Aorta (tissue), 5 donors: ENCODE measurements at places on chromosomes 1 and 21.
A peak's percentile ranks its signal among the peaks of the same experiment; 100 is the strongest.

DNA sequence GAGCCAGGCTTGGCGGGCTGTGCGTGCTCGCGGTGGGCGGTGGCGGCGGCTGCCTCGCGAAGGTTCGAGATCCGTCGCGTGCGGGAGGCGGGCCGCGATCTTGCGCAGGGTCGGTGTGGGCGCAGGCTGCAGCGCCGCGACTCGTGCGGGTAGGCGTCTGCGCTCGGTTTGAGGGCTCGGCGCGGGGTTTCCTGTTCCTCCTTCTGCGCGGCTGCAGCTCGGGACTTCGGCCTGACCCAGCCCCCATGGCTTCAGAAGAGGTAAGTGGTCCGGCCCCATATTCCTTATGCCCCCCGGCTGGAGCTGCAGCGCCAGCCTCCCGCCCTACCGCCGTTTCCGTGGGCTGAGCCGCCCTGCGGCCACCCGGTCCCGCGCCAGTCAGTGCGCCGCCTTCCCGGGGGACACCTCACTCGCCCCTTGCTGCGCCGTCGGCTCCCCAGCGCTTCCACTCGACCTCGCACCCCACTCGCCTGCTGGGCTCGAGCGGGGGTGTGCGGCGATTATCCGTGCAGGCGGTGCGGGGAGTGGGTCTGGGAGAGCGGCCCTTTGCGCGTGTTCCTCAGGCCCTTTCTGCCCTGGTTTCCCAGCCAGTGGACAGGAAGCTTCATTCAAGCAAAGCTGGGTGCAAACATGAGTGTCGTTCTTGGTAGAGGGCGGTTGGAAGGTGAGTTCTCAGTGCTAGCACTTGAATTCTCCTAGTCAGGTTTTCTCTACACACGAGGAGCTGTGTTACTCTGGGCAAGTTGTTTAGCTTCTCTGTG lies at the start of gene CACYBP:
CACYBP (plus strand) TSS at position 12 of the 761 bp plus-strand sequence; CDS start at position 246, 234 bp downstream.
- DNase-seq, result no peak

GRCh38 chr1:233614743-233615521 lies 1.0 kb downstream of the KCNK1 start:
- no peak for DNase-seq

DNA sequence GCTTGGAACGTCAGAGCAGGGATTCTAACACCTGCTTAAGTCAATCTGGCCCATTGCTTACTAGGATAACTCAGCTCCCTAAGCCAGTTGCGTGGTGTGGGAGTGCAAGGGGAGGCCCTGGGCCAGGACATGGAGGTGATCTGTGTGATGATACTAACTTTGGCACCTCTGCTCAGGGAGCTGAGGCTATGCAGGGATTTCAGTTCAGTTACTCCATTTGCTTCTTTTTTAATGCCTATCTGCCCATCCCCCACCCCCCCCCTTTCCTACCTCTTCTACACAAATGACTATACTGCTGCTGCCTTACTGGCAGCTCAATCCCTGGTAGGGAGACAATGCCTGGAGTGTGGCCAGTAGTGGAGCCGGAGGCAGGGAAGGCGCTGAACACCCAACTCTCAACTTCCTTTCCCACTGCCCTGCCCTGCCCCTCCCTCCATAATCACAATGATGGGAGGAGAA lies 19.5 kb downstream of the INKA2 start:
- no peak for DNase-seq

DNA sequence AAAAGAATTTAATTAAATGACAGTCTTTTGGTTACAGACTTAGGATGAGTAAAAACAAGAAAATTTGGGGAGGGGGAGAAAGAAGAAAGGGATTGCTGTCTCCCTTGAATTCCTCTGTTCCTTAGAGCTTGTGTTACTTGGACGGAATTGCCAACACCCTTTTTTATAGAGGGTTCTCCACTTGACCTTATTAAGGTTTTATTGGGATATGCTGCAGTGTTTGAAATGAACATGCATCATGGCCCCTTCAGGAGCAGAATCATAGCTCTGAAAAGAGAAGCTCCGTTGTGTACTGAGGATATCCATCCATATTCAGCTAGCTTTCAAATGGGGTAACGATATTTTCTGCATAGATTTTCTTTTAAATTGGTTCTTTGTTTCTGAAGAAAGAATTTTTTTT lies 48.2 kb upstream of the DNASE2B start:
- no peak for DNase-seq

GRCh38 chr21:42238185-42238934 lies 19.4 kb downstream of the ABCG1 start:
- DNase-seq, result peak; percentile 25

- DNase-seq, result no peak
Measured at GRCh38 chr1:110043016-110043415, 8.6 kb downstream of the STRIP1 start.

- no peak for DNase-seq
Measured at GRCh38 chr21:43012596-43012995, 38.2 kb downstream of the PKNOX1 start.

- peak; percentile 84 for DNase-seq
Measured at GRCh38 chr1:30757352-30758120, at the start of gene LAPTM5. TSS of gene LAPTM5 (minus strand) at chr1:30757774. CDS start at chr1:30757745, 29 bp downstream.

- DNase-seq, result no peak
Measured at GRCh38 chr1:89527750-89528381, 3.2 kb downstream of the LRRC8B start.

- DNase-seq, result no peak
Measured at GRCh38 chr21:20800106-20800505, 198.1 kb upstream of the NCAM2 start.

GRCh38 chr1:211648336-211648735 lies 27.1 kb downstream of the NEK2 start:
- no peak for DNase-seq

DNA sequence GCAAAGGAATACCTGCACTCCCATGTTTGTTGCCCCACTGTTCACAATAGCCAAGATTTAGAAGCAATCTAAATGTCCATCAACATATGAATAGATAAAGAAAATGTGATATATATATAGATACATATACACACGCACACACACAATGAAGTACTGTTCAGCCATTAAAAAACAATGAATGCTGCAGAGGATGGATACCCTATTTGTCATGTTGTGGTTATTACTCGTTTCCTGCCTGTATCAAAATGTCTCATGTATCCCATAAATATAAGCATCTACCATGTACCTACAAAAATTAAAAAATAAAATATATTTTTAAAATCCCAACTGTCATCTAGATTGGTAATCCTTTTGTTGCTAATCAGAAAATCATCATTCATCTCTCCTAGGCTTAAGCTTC lies 634.8 kb upstream of the ADGRL2 start:
- no peak for DNase-seq

DNA sequence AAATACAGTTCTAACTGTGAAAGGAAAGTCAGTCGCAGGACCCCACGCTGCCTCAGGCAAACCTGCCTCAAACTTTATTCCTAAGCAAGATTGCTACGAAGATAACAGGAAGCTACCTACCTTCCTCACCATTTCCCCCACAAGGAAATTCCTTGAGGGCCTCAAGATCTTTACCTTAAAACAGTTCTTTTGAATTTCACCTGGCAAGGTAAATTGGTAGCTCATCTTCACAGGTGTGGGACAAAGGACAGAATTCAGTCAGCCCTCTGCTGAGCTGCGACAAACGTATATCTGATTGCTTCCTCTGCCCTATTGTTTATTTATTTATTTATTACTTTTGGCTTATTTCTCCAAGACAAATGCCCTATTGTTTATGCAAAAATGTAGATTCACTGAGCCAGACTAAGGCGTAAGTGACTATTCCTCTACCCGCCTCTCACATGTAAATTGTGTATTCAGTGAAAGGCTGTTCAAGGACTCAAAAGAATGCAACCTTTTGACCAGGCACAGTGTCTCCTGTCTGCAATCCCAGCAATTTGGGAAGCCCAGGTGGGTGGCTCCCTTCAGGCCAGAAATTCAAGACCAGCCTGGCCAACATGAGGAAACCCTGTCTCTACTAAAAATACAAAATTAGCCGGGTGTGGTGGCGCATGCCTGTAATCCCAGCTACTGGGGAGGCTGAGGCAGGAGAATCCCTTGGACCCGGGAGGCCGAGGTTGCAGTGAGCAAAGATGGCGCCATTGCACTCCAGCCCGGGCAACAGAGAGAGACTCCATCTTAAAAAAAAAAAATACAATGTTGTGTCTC lies 17.3 kb upstream of the PKNOX1 start:
- no peak for DNase-seq

GRCh38 chr1:20731057-20731991 lies 1.2 kb downstream of the SH2D5 start:
- no peak for DNase-seq

DNA sequence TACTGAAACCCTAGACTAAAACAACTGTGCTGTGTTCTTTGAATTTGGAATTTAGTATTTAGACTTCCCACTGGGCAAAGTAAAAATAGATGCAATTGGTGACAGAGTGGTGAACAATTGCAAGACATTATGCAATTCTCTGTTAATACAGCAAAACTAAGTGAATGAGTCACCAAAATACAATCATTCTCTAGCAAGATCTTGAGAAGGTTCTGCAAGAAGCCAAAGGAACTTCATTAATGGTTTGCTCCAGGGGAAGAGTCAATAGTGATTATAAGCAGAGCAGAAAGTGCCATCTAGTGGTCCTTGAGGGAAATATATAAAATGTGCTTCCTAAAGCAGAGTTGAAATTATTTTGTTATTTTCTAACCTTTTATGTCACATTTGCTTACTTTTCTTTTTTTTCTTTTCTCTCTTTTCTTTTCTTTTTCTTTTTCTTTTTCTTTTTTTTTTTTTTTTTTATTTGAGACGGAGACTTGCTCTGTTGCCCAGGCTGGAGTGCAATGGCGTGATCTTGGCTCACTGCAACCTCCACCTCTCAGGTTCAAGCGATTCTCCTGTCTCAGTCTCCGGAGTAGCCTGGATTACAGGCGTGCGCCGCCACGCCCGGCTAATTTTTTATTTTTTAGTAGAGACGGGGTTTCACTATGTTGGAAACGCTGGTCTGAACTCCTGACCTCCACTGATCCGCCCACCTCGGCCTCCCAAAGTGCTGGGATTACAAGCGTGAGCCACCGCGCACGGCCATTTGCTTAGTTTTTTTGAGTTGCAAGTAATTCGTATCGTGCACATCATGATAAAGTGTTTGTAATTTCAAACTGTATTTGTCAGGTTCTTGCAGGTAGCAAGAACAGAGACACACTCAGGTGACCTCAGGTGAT lies 99.2 kb downstream of the CTH start:
- DNase-seq, result no peak

- no peak for DNase-seq
Measured at GRCh38 chr1:65027666-65028358, 61.5 kb upstream of the JAK1 start.

- no peak for DNase-seq
Measured at GRCh38 chr1:71252900-71253299, 172.1 kb upstream of the ZRANB2 start.

DNA sequence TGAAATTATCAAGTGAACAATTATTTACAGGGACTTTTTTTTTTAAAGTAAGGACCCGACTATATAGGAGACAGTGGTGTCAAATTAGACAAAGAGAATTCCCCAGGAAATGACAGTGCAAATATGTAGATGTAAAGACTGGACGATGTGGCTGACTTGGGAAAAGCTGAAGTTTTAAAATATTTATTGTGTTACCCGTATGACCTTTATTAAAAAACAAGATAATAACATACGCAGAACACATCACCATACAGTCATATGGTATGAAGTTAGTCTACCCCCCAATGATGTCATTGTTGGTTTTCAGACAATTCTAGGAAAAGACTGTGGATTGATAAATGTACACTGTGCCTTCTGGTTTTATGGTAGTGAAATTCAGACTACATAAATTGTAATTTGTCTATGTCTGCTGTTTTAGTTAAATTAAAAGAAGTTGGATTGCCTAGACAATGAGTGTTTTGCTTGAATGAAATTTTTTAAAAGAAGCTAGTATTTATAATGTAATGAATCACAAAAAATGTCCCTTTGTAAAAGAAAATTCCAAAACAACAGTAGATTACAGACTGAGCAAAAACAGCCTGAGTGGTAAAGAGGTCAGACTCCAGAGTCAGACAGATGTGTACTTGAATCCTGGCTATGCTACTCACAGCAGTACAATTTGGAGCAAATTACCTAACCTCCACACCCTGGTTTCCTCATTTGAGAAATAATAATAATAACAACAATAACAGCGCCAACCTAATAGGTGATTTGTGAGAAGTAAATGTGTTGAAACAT lies 15.5 kb upstream of the PDC start:
- no peak for DNase-seq

- no peak for DNase-seq
Measured at GRCh38 chr21:38273745-38274542, 17.2 kb downstream of the KCNJ15 start.

DNA sequence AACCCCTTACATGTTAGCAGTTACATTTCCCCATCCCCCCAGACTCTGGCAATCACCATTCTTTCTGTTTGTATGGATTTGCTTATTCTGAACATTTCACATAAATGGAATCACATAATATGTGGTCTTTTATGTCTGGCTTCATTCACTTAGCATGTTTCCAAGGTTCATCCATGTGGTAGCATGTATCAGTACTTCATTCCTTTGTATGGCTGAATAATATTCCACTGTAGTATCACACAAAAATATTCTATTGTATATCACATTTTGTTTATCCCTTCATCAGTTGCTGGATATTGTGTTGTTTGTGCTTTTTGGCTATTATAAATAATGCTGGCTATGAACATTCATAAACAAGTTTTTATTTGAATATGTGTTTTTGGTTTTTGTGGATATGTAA lies 22.2 kb downstream of the EPB41 start:
- no peak for DNase-seq

- no peak for DNase-seq
Measured at GRCh38 chr1:65703853-65704252, 88.8 kb upstream of the PDE4B start.

- no peak for DNase-seq
Measured at GRCh38 chr1:220164116-220164515, 70.2 kb downstream of the IARS2 start.

DNA sequence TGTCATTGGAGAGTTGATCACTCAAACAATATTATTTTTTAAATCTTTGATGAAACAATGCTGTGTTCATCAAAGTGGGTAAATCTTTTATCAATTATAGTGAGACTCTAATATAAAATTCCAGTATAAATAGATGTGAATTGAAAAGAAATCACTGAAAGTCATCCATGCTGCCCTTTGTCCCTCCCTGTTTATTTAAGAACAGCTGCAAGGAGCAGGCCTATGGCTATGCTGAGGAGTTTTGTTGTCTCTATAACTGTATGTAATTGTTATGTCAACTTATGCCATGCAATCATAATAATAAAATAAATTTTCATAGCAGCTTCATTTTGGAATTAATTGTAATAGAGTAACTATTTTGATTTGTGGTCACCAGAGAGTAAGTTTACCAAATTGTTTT lies 1272.4 kb upstream of the ADGRL4 start:
- DNase-seq, result no peak

DNA sequence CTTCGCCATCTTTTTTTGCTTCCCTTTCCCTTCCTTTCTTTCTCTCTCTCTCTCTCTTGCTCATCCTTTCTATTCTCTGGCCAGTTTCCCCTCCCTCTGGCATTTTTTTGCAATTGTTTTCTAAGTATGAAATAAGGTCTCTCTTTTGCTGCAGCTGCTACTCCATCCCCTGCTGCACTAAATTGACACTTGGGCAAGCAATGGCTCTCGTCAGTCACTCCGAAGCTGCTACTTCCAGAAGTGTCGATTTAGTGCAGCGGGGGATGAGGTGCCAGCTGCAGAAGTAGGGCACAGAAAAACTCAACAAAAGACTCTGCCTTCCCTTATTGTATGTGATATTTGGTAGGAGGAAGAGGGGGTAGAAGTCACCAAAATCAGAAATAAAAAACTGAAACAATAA lies 642.3 kb downstream of the RWDD3 start:
- DNase-seq, result no peak
